ENCODE measurements at places on chromosomes 5 and 9.

DNA sequence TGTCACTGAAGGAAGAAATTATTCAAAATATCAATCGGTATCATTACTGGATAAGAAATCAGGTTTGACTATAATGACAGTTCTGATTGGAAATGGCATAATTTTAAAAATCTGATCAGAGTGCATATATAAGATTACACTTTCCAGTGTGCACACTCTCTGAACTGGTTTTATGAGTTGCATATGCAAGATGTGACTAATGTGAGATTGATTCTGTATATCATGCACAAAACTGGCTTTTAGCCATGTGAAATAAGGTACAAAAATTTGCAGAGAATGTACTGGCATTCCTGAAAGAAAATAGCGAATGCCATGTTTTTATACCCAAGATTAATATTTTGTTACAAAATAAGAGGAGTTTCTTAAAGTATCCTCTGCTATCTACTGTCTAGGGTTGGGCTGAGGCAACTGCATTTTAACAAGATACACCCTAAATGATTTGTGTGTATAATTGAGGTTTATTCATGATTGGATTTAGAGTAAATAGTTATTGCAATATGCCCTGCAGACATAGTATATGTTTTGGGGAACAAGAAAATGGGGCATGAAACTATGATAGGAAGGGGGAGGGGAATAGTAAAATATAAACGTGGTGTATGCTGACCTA is 70.7 kb downstream of the LNPEP start:
- DNase-seq = no peak

- no peak for DNase-seq
These were observed 55.6 kb downstream of the CFAP90 start for GRCh38 chr5:7795306-7795705.

DNA sequence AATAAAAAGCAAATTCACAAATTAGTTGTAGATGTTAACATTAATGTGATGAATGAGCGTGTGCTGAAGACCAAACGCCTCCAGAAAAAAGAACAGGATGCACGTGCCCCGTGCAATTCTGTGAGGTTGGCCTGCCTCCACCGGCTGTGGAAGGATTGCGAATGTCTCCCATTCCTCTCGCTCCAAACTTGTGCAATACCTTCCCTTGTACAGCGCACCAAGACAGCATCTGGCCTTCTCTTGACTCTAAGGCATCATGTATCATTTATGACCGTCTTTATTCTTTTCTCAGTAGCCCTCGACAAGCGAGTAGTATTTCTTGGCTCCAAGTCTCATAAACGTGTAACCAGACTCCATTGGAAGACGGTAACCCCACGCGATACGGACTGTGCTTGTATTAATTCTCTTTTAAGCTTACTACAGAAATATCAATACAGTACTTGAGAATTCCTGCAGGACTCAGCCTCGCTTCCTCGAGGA is 1.5 kb upstream of the TESK1 start:
- DNase-seq = no peak

GRCh38 chr5:73189871-73190376 is 16.9 kb downstream of the TMEM174 start:
- no peak for DNase-seq

DNA sequence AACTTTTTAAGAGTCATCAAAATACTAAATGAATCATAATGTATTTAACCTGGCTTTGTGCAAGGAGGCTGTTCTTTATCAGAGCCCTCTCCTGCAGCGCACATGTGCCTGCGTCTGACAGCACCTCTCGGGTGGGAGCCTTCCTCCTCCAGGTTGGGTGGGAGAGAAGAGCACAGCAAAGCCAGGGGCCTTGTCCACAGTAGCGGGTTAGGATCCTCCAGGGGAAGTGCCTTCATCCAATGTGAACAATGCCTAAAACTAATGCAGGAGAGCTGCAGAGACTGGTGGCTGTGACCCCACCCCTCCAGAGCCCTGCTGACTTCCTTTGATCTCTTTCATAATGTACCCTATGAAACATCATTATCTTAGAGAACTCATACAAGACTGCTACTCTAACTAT is 10.2 kb downstream of the UBE2QL1 start:
- no peak for DNase-seq

DNA sequence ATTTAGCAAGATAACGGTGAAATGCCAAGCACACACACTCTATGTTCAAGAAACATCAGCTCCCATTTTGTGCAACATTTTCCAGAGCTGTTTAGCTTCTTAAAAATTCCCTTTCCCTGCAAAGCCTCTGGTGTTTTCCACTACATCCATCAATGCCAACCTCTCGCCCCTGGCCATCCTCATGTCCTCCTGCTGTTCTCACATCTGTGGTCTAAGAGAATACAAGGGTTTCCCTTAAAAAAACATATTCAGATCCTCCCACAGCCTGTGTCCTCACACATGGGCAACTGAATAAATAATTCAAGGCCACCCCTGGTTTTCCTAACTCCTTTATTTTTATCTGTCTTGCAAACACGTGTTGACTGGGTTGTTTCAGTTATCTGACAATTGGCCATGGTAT is 70.3 kb downstream of the PAPPA start:
- DNase-seq = no peak

DNA sequence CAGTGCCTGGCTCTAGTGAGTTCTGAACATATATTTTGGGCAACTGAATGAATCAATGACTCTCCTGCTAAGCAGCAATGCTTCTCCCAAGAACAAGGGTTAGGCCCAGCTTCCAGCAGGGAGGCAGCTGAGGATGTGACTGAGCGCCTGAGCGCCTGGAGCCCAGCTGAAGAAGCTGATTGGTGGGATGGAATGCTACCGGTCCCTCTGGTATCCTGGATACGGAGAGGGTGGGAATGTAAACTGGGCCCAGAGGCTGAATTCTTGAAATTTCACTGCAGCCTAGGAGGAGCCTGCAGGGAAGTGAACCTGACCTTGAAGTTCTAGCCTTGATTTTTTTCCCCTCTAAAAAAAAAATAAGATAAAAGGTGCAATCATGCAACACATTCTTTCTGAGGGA is 43.2 kb downstream of the WWC1 start:
- DNase-seq = no peak

GRCh38 chr5:9617221-9617620 is 12.9 kb downstream of the TAS2R1 start:
- no peak for DNase-seq

GRCh38 chr9:112233769-112234168 is 58.7 kb upstream of the SUSD1 start:
- no peak for DNase-seq

GRCh38 chr5:150311015-150311692 is 8.4 kb upstream of the ARSI start:
- no peak for DNase-seq

GRCh38 chr9:100419166-100419565 is 7.8 kb upstream of the MSANTD3 start:
- no peak for DNase-seq

DNA sequence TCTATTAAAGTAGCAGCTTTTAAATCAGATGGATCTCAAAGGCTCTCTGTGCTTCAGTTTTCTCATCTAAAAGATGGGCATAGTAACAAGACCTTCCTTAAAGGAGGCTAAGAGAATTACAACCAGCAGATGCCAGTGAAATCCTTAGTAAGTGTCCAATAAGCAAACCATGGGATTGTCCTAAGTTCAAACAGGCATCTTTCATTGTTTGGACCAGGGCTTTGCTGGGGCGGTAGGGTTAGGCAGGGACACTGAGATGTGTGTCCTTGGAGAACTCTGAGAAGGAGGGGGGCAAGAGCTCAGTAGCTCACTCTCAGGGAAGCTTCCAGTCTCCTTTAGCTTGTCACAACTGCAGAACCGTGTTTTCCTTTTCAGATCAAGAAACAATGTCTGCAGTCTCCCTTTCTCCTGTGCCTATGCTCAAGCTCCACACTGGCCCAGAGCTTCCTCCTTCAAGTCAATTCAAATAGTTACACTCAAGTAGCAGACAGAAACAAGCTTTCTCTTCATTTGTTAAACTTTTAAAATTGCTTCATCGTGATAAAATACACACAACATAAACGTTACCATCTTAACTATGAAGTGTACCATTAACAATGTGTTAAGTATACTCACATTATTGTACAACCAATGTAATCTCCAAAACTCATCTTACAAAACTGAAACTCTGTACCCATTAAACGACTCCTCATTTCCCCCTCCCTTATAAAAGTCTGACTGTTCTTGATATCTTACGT is 216.2 kb downstream of the PIK3R1 start:
- DNase-seq = no peak

GRCh38 chr5:151285683-151286082 is 17.9 kb downstream of the SLC36A3 start:
- DNase-seq = no peak

DNA sequence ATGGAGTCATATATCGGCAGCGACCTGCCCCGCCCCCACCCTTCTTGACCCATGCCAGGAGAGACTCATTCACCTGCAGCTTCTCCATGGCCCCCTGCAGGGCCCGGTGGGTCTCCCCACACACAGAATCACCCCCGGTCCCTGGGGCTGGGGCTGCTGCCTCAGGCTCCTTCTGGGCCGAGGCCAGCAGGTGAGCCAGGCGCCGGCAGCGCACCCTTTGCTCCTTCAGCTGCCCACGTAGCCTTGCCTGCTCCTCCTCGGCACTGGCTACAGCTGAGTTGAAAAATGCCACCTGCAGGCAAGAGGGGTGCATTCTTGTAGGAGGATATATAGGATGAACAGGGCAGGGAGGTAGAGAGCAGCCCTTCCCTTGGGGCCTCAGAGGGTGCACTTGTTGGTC is 17.9 kb downstream of the GOLGA2 start:
- DNase-seq = no peak

- no peak for DNase-seq
These were observed 777.8 kb upstream of the ACO1 start for GRCh38 chr9:31606678-31607077.

DNA sequence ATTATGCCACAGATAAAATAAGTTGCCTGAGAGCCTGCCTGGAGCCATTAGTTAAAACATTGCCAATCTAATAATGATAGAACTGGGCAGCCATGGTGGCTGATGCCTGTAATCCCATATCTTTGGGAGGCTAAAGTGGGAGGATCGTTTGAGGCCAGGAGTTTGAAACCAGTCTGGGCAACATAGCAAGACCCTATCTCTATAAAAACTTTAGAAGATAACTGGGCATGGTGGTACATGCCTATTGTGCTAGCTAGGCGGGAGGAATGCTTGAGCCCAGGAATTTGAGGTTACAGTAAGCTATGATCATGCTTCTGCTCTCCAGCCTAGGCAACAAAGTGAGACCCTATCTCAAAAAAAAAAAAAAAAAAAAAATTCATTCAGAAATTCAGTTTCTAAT is 52.6 kb downstream of the RAI14 start:
- no peak for DNase-seq

DNA sequence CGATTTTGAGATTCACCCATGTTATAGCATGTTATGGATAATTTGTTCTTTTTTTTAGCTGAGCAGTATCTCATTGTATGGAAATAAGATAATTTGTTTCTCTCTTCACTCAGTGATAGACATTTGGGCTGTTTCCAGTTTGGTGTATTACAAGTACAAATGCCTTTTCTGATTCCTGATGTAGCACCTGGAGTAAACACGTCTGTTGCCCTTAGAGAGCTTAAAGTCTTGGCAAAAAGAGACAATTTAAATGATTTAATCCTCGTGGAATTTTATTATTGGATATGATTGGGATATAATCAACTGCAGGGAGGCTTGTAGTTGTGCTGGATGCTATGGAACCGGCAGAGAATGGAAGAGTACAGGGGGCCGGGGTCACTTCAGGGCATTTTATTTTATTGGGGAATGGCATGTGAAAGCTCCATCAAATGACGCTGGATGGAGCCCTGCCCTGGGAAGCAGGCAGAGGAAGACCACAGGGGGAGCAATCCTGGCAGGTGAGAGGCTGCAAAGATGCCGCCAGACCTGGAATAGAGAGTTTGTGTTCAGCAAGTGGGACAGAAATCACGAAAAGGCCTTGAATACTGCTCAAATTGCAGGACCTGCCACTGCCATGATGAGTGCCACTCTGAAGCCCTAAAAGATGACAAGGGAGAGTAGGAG is 31.0 kb upstream of the TGFBI start:
- no peak for DNase-seq

- no peak for DNase-seq
These were observed 65.5 kb downstream of the NR3C1 start for GRCh38 chr5:143337946-143338345.

DNA sequence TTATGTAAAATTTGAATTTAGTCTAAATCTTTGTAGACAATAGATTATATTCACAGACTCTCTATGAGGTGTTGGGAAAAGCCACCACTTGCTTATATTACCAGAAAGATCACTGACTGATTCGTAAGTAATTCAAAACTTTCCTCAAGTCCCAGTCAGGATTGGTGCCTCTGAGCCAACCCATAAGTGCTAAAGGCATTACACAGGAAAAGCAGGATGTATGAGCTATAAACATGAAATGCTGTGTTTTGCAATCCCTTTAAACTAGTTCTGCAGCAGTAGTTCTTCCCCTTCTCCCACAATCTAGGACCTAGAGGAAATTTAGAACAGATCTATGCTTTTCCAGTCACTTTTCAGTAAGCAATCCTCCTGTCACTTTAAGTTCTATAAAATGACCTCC is 48.0 kb downstream of the SHLD3 start:
- DNase-seq = no peak

DNA sequence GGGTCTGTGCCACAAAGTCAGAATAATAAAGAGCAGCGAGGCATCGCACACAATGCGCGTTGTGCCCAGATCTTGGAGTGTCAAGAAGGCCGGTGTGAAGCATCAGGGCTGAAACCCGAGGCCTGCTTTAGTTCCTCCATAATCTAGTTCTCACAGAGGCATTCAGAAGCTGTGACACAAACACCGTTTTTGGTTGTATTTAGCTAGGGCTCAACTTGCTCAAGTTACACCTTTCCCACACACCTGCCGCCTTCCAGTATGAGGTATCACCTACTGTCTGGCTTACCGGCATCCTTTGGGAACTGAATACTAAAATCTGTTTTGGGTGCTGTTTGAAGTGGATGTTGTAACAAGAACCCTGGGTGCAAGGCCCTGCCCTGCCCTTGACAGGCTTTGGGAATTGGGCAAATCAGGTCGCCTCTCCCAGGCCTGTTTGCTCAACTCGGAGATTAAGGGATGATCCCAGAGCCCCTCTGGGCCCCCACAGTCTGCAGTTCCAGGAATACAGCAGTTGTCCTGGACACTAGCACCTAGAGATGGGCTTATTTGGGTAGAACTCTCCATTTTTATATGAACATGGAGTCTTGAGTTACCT is 27.0 kb downstream of the SLC25A25 start:
- no peak for DNase-seq

DNA sequence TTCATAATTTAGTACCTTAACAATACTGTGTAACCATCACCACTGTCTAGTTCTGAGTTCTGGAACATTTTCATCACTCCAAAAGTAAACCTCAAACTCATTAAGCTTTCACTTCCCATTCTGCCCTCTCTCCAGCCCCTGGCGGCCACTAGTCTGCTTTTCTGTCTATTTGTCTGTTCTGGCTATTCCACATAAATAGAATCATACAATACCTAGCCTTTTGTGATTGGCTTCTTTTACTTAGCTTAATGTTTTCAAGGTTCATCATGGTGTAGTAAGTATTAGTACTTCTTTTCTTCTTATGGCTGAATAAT is 138.7 kb downstream of the RAPGEF6 start:
- DNase-seq = no peak

- DNase-seq = no peak
These were observed 509.4 kb upstream of the CDH18 start for GRCh38 chr5:20497356-20497755.

All from activated T-cell treated with anti-CD3 and anti-CD28 coated beads for 24 hours (primary cell).